ENCODE measurements at places on chromosomes 2 and 18.

DNA sequence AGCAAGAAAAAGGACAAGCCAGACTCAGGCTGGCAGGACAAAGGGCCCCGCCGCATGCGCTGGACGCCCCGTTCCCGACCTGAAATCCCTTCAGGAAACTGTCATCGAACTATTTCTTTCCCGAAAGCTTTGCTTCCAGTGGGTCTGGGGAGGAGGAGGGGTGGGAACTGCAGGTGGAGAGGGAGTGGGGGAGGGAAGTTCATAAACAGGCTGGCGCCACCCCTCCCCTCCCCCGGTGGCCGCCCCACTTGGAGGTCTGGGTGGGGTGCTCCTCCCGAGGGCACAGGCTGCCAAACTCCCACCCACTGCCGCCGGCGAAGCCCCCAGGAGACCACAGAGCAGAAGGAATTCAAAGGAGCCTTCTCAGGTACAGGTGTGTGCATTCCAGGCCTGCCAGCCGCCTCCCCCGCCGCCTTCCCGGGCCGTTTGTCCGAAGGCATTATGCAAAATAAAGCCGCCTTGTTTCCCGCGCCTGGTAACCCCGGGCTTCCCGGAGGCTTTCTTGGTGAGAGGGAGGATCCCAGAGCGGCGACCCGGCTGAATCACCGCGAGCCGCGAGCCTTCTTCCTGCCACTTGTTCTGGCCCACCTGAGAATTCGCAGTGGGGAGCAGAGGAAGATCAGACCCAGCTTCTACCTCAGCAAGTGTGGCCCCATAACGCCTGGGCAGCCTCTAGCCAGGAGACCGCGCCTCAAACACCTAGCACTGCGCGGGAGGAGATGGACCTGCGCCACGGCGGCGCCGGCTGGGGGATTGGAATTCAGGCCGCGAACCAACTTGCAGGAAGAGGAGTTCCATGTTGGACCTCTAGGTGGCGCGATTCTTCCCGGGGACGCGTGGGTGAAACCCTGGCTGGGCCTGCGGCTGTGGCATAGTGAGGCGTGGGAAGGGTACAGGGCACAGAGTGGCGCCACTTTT lies 101.9 kb downstream of the FOXI3 start:
- DNase-seq = no peak

DNA sequence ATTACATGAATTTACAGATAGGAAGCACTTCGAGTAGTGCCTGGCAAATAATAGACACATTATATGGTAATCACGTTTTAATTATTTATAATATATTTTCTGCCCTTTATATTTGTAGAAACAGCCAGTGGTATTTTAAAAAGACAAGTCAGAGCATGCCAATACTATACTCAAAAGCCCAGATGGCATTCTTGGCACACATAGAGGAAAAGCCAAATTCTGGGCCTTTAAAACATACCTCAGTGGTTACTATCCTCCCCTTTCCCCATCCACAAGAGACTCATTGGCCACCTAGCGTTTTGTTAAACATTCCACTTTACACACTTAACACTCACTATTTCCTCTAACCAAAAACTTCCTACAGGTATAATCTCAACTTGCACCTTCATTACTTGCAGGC lies 63.3 kb upstream of the ZNF804A start:
- peak; percentile 9 for DNase-seq

- no peak for DNase-seq
Observed at GRCh38 chr18:56089612-56090258, 501.7 kb upstream of the TCF4 start.

DNA sequence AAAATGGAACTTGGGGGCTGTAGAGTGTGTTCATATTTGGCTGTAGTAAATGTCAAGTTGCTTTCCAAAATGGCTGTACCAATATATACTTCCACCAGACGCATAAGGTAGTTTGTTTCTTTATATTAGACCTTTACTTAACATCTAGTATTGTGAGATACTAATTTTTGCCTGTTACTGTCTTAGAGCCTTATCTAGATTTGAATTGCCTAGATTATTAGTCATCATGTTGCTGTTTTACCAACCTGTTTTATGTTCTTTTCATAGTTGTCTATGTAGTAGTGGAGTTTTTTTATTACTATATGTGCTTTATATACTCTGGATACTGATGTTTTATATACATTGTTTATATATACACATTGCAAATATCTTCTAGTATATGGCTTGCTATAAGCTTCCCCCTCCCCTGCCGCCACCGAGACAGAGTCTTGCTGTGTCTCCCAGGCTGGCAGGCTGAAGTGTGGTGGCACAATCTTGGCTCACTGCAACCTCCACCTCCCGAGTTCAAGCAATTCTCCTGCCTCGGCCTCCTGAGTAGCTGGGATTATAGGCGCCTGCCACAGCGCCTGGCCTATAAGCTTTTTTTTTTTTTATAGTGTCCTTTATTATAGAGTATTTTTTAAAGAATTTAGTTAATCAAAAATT lies 18.9 kb downstream of the SLC39A10 start:
- DNase-seq = no peak

GRCh38 chr2:120809151-120809550 lies 73.5 kb downstream of the GLI2 start:
- DNase-seq = no peak

DNA sequence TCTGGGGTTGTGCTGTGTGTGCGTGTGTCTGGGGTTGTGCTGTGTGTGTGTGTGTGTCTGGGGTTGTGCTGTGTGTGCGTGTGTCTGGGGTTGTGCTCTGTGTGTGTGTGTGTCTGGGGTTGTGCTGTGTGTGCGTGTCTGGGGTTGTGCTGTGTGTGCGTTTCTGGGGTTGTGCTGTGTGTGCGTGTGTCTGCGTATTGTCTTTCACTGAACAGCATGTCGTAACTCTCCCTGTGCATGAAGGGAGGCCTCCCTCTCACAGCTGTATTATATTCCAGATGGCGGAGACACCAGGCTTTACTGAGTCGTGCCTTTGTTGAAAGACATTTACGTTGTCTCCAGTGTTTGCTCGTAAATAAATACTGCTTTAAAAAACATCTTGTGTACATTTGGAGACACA lies 5.9 kb downstream of the ACKR3 start:
- DNase-seq = no peak

DNA sequence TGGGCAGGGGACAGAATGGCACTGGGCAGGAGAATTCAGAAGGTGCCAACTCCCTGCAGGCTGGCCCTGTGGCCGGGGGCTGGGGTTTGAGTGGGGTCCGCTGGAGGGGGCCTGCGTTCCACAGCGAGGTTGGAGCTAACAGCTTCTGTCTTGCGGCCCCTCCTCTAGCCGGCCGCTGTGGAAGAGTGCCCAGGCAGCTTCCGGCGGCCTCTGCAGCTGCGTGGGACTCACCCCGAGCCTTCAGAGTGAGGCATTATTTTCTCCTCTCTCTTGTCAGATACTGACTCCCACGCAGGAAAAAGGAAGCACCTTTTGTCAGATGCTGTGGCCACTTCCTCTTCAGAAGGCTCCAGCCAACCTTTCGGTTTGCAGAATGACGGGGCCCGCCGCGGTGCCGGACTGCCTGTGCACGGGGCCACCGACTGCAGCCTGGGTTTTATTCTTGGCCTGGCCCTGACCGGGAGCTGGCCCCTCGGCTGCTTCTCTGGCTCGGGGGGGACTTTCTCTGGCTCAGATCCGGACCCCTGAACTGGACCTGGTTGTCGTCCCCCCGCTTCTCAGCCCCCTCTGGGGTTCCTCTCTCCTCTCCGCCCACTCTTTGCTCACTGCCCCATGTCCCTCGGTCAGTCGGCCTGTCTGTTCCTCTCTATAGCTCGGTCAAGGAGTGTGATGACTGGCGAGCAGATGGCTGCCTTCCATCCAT lies 40.1 kb downstream of the ARHGAP25 start:
- no peak for DNase-seq

- no peak for DNase-seq
Observed at GRCh38 chr2:1818404-1818803, 74.1 kb upstream of the PXDN start.

- DNase-seq = no peak
Observed at GRCh38 chr2:143300536-143300935, 171.3 kb downstream of the ARHGAP15 start.

DNA sequence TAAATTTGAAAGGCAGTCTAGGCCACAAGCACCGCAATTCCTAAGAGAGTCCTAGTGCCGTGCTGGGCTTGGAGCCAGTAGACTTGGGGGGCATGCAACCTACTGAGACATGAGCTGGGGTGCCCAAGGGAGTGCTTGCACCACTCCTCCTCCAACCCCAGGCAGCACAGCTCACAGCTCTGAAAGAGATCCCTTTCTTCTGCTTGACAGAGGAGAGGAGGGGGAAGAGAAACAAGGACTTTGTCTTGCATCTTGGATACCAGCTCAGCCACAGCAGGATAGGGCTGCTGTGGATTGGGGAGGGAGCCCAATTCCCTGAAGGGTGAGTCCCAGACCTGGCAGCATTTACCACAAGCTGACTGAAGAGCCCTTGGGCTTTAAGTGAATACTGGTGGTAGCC lies 134.6 kb downstream of the TMEM131 start:
- DNase-seq = no peak

DNA sequence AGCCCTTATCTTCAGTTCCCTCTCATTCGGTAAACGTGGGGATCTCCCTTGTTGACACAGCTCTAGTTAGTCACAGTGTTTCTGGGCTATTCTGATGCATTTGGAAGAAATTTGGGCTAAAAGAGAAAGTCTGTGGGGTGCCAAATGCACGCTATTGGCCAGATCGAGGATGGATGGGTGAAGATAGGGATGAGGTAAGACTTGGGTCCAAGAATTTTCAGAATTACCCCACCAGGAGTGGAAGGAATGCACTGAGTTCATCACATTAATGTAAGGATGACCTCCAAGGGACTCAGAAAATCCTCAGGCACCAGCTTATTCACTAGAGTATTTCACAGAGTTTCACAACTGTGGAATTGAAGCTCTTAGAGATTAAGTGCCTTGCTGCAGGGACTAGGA lies 49.3 kb downstream of the NRP2 start:
- no peak for DNase-seq

DNA sequence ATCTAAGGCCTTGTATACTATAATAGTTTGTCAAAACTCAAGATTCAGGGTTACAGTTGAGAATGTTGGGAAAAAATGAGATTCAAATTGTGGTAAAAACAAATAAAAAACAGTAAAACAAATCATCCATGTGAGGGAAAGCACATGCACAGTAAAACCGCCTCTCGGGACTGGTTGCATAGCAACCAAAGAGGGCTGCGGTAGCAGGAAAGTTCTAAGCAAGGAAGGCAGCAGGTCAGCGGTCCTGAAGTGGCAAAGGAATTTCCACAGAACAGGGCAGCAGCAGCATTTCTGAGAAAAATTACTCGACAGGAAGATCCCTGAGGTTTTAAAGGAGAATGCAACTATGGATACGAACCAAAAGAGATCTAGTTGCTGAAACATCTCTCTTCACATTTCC lies 93.7 kb downstream of the DYNAP start:
- DNase-seq = no peak

DNA sequence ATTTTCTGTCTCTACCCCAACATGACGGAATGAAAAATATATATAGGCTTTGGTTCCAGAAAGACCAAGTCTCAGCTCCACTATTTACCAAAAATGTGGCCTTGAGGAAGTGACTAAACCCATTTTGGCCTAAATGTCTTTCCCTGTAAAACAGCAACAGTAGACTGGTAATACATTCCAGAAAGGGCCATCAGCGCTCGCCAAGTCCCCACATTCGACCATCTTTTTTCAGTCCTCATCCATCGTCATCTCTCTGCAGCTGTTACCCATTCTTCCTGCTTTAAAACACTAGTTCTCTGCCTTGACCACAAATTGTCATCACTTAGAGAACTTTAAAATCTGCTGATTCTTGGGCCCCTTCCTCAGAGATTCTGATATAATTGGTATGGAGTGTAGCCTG lies 183.8 kb upstream of the CTAGE1 start:
- DNase-seq = no peak

GRCh38 chr2:181307203-181307991 lies 149.8 kb upstream of the ITGA4 start:
- no peak for DNase-seq

DNA sequence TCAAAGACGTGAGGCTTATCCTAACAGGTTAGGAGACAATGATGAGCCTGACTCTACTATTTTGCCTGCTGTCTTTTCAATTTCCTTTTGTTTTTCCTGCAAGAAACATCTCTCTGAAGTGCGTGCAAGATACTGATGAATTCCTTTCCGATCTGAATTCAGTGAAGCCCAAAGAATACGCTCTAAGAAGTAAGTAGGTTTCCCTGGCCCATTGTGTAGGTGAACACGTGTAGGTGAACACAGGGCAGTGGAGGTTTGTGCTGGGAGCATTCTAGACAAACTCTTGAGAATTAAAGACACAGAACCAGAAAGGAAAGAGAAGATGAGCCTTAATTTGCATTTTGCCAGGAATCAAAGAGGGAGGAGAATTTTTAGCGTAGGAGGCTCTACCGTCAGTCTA lies 132.0 kb downstream of the ZNF532 start:
- no peak for DNase-seq

- DNase-seq = peak; percentile 82
Observed at GRCh38 chr2:18244845-18245244, 315.6 kb downstream of the RDH14 start.

GRCh38 chr2:223523551-223524001 lies 78.6 kb downstream of the SCG2 start:
- DNase-seq = no peak

DNA sequence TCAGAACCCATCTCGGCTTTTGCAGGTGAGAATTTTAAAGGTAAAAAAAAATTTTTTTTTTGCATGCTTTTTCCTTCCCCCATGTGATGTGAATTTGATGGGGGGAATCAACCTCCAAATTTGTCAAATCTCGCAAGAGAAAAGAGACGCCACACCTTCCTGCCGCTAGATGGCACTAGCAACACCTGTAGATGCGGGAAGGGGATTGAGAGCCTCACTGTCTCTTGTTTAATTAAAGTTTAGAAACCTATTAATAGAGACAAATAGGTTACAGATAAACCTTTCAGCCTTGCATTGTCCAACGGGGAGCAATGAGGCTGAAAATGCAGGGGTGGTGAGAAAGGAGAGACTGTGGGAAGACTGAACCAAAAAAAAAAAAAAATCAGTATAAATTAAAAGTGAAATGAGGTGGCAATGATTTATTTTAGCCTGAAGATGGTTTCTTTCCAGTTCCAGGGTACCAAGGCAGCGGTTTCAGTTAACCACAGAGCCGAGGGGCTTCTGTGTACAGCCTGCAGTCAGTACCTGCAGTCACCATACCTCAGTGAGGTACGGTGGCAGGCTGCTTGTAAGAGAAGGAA lies 84.6 kb downstream of the NRP2 start:
- DNase-seq = peak; percentile 50

GRCh38 chr2:24045511-24046508 lies 1.4 kb downstream of the WDCP start:
- DNase-seq = no peak

DNA sequence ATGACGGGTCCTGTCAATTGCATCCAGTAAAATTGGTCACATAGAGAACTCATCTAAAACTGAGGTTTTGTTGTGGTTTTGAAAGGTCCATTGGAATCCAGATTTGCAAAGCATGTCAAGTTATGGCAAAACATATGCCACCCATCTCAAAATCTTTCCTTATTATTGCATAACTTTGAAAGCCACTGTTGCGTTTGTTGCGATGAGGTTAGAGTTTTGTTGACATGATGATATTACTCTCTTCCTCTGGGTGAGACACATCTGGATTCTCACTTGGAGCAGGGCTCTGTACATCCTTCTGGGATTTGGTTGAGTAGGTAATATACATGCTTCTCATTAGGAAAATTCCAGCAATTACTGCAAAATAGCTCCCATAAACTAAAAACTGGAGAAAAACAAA lies 20.6 kb downstream of the SCYGR5 start:
- no peak for DNase-seq

Data from NCI-H2171 (cell line).